ENCODE measurements at places on chromosomes 6 and 20.
A peak's percentile ranks its signal among the peaks of the same experiment; 100 is the strongest.

- no peak overlapping the region for H3K27ac ChIP-seq
- DNase-seq = no peak
- H3K4me1 ChIP-seq = no peaks in the 10 kb centered on the region
- no peak overlapping the region for H3K4me3 ChIP-seq
Measured at GRCh38 chr6:140388192-140388802, 1013.8 kb upstream of the CITED2 start.

DNA sequence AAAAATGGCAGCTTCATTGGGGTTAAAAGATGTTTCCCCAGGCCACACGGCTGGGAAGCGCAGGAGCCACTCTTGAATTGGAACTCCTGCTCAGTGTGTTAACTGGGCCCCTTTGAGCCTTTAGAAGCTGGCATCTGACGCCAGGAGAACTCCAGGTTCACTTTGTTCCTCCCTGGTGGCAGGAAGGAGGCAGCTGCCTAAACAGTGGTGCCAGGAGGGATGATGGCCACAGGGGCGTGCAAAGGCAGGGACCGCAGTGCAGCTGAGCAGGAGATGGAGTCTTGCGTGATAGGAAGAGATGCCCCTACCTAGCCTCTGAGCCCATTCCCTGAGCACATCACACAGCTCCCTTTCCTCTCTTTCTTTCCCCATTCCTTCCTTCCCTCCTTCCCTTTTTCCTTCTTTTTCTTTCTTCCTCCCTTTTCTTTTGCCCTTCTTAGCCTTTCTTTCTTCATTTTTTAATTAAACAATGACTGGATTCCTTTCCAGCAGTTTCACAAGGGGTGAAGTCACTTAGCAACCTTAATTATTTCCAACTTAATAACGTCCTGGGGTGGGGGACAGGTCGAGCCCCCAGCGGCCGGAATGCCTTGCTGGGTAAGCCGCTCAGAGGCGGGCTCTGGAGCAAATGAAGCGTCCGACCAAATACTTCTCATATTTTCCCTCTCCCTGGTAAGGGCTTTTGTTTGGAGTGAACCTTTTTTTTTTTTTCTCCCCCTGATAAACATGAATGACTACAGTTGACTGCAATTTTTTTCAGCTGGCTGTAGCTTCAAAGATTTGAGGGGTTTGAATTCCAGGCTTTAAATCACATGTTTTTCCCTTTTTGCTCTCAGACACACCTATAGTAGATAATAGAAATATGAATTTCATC lies 20.8 kb upstream of the BMP7 start:
- H3K27me3 ChIP-seq = peaks cover 4% of the 10 kb centered on the region
- peak overlapping the region; percentile 59 for H3K4me3 ChIP-seq
- H3K27ac ChIP-seq = peak overlapping the region; percentile 42
- DNase-seq = no peak
- H3K36me3 ChIP-seq = no peaks in the 10 kb centered on the region

GRCh38 chr6:111553580-111553979 lies 52.1 kb downstream of the TRAF3IP2 start:
- DNase-seq = no peak
- peak overlapping the region; percentile 92 for H3K27ac ChIP-seq
- peak overlapping the region; percentile 41 for H3K4me3 ChIP-seq
- no peaks in the 10 kb centered on the region for H3K36me3 ChIP-seq
- H3K27me3 ChIP-seq = no peaks in the 10 kb centered on the region

- H3K4me3 ChIP-seq = no peak overlapping the region
- H3K4me1 ChIP-seq = peaks cover 26% of the 10 kb centered on the region
- DNase-seq = no peak
- peaks cover 9% of the 10 kb centered on the region for H3K27me3 ChIP-seq
Measured at GRCh38 chr6:35503534-35503933, 6.7 kb upstream of the TEAD3 start.

GRCh38 chr6:139891471-139891870 lies 517.0 kb upstream of the CITED2 start:
- no peak overlapping the region for H3K4me3 ChIP-seq
- H3K27ac ChIP-seq = no peak overlapping the region
- no peaks in the 10 kb centered on the region for H3K27me3 ChIP-seq
- peaks cover 22% of the 10 kb centered on the region for H3K4me1 ChIP-seq
- H3K36me3 ChIP-seq = peaks cover 4% of the 10 kb centered on the region

- no peaks in the 10 kb centered on the region for H3K27me3 ChIP-seq
- no peaks in the 10 kb centered on the region for H3K4me1 ChIP-seq
- H3K27ac ChIP-seq = no peak overlapping the region
- peaks cover 15% of the 10 kb centered on the region for H3K36me3 ChIP-seq
- no peak for DNase-seq
- H3K4me3 ChIP-seq = no peak overlapping the region
Measured at GRCh38 chr6:166935353-166935752, 21.0 kb downstream of the RNASET2 start.

DNA sequence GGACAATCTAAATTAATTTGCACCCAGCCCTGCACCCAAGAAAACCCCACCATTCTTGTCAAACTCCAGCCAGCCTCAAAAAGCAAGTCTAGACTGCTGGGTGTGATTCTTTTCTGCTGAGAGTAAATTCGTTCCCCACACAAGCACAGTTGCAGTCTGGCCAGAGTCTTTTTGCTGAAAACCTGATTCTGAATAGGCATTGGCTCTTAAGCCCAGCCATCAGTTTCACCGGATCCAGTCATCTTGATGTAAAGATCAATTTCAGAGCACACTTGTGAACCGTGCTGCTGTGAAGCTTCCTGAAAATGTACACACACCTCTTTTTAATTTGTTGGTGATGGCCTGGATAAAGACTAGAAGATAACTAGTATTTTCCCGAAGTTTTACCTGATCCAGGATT lies 159.4 kb upstream of the GGTLC1 start:
- peaks cover 18% of the 10 kb centered on the region for H3K27me3 ChIP-seq
- no peak for DNase-seq
- no peaks in the 10 kb centered on the region for H3K4me1 ChIP-seq
- H3K27ac ChIP-seq = no peak overlapping the region
- no peak overlapping the region for H3K4me3 ChIP-seq

DNA sequence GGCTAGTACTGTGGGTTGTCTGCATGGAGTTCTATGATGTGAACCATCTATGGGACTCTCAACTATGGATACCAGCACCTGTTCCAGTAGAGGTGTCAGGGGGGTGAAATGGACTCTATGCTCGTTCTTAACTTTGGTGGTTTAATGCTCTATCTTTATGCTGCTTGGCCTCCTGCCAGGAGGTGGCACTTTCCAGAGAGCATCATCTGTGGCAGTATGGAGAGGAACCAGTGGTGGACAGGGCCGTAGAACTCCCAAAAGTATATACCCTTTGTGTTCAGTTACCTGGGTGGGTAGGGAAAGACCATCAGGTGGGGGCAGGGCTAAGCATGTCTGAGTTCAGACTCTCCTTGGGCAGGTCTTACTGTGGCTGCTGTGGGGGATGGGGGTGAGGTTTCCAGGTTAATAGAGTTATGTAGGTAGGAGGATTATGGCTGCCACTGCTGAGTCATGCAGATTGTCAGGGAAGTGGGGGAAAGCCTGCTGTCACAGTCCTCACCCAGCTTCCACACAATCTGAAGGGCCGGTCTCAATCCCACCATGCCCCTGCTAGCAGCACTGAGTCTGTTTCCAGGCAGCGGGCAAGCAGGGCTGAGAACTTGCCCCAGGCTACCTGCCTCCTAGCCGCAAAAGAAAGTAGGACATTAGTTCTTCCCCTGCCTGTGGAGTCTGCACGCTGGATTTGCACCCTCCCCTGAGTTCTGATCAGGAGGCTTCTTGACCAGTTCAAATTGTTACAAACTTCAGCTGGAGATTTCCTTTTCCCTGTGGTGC lies 284.0 kb downstream of the KCNQ5 start:
- DNase-seq = no peak
- no peak overlapping the region for H3K4me3 ChIP-seq
- no peaks in the 10 kb centered on the region for H3K4me1 ChIP-seq
- H3K27me3 ChIP-seq = no peaks in the 10 kb centered on the region
- H3K36me3 ChIP-seq = no peaks in the 10 kb centered on the region

DNA sequence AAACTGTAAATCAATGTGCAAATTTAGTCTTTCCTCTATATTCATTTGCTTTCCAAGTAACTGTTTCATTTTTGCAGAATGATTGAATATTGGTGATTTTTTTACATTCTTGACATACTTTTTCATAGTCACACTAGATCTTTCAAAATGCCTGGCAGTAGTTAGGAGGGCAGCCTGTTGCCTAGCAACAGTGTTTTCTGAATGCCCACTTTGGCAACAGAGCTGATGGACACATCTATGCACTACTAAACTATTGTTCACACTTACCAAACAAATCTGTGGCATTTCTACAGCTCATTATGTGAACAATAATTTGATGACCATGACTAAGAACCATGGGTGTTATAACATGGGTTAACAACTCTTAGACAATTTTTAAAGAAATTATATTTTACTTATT lies 438.0 kb upstream of the IMPG1 start:
- H3K4me1 ChIP-seq = no peaks in the 10 kb centered on the region
- no peaks in the 10 kb centered on the region for H3K36me3 ChIP-seq
- H3K27me3 ChIP-seq = no peaks in the 10 kb centered on the region
- no peak overlapping the region for H3K27ac ChIP-seq
- no peak overlapping the region for H3K4me3 ChIP-seq

- peak overlapping the region; percentile 82 for H3K4me3 ChIP-seq
- no peak for DNase-seq
- H3K27ac ChIP-seq = peak overlapping the region; percentile 100
- H3K4me1 ChIP-seq = peaks cover 44% of the 10 kb centered on the region
- peaks cover 43% of the 10 kb centered on the region for H3K36me3 ChIP-seq
- no peaks in the 10 kb centered on the region for H3K27me3 ChIP-seq
Measured at GRCh38 chr20:34525709-34526416, 9.6 kb downstream of the DYNLRB1 start.

DNA sequence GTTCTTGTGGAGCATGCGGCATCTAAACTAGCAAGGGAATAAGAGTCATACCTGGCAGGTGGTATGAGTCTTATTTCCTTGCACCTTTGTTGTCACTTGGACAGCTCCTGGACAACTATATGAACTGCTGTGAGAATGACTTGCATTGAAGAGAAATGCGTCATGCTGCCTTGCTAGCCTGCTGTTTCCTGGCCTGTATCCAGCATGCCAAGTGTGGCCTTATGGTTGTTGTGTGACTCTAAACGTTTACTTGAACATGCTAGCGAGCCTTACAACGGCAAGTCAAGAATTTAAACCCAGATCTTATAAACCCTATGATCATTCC lies 90.4 kb downstream of the CEP162 start:
- no peaks in the 10 kb centered on the region for H3K27me3 ChIP-seq
- H3K4me1 ChIP-seq = peaks cover 4% of the 10 kb centered on the region
- H3K4me3 ChIP-seq = no peak overlapping the region
- H3K27ac ChIP-seq = no peak overlapping the region
- DNase-seq = no peak

DNA sequence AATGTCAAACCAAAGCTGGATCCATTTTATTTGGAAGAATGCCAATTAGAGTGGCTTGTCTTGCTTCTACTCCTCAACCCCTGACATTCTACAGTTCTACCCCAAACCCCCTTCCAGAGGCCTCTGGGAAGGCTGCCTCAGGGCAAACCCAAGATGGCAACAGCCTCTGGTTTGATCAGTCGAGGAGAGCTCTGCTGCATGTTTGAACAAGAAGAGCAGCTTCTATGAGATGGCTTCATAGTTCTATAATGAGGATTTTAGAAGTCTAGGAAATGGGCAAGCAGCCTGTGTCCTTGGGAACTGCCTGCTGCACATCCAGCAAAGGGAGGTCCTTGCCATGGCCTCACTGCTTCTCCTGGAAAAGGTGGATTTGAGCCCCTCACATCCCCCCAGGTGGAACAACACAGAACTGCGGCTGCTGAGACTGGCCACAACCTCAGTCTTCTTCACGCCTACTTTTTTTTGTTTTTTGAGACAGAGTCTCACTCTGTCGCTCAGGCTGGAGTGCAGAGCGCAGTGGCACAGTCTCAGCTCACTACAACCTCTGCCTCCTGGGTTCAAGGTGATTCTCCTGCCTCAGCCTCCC lies 37.9 kb downstream of the ZC3H12D start:
- no peak for DNase-seq
- H3K27ac ChIP-seq = peak overlapping the region; percentile 59
- no peak overlapping the region for H3K4me3 ChIP-seq
- H3K27me3 ChIP-seq = peaks cover 18% of the 10 kb centered on the region
- H3K36me3 ChIP-seq = no peaks in the 10 kb centered on the region

DNA sequence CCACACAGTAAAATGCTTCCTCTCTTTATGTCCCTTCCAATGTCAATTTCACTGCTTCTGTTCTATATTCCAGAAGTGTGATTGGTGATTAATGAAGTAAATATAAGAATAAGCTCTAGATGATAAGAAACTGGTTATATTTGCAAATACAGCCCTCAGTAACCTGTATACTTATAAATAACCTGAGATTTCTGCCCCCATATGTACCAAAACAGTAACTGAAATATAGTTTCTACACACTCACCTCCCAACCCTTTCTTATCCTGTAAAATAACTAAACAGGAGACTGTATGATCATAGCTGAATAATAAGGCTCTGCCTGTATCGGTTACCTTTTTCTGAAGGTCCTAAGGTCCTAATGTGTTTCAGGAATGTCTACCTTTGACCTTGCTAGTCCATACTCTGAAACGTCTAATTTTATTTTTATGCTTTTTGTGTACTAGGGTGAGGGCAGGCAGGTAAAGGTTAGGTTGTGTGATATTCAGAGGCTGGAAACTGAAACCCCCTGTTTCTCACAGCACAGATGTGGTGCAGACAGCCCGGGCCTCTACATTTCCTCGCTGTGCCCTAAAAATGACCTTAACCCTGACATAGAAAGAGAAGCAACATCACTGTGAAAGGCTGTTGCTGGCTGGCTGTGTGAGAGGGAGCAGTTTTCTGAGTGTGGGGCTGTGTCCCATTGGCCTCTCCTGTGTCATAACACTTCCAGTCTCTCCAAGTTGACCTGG lies 378.8 kb downstream of the CENPW start:
- H3K4me1 ChIP-seq = peaks cover 36% of the 10 kb centered on the region
- no peak overlapping the region for H3K27ac ChIP-seq
- H3K27me3 ChIP-seq = no peaks in the 10 kb centered on the region
- H3K4me3 ChIP-seq = no peak overlapping the region
- DNase-seq = no peak

- H3K4me1 ChIP-seq = peaks cover 3% of the 10 kb centered on the region
- no peak for DNase-seq
- H3K27ac ChIP-seq = no peak overlapping the region
- H3K4me3 ChIP-seq = no peak overlapping the region
- H3K36me3 ChIP-seq = no peaks in the 10 kb centered on the region
- H3K27me3 ChIP-seq = peaks cover 22% of the 10 kb centered on the region
Measured at GRCh38 chr6:144131248-144131709, 19.0 kb upstream of the STX11 start.

Measured in type B pancreatic cell (in vitro differentiated cells).